Natural killer cell (primary cell): ENCODE measurements at places on chromosomes 3 and 15. TPM values are rescaled to one million over a fixed set of nuclear protein-coding genes. Genes with fewer than 3 reads are reported as not detected.
A peak's percentile ranks its signal among the peaks of the same experiment; 100 is the strongest.

The ST8SIA2 gene
- not detected for total RNA-seq

DNA sequence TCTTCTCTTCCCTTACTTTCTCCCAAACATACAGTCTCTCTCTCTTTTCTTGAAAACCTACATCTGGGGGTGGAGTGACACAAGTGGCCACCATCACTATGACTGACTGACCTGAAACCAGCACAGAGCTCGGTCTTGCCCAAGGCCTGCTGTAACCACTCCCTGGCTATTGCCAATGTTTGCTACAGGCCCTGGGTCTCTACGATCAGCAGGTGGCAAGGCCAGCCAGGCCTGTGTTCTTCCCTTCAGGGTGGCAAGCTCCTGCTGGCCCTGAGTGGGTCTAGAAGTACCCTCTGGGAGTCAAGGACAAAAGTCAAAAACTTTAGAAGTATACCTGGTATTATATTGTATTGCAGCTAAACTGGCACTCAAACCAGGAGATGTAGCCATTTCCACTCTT, 140.9 kb upstream of the TGFBR2 start:
- H3K4me1 ChIP-seq: no peaks in the 10 kb centered on the region
- no peaks in the 10 kb centered on the region for H3K36me3 ChIP-seq
- no peak overlapping the region for H3K27ac ChIP-seq
- no peak overlapping the region for H3K4me3 ChIP-seq

DNA sequence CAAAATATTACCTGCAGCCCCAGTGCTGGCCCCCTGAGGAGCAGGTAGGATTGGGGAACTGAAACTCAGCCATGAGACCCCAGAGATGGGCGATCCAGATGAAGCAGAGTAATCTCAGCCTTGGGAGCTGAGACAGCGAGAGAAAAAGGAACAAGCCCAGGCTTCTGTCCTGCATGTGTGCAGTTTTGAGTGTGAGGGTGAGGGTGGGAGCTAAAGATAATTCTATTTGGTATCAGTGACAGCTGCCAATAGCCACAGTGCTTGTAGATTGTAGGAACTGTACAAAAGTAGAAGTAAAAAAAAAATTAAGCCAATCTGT, 5.9 kb downstream of the ATP8B4 start:
- peak overlapping the region; percentile 34 for H3K27ac ChIP-seq
- H3K27me3 ChIP-seq: no peaks in the 10 kb centered on the region
- DNase-seq: no peak
- peaks cover 68% of the 10 kb centered on the region for H3K4me1 ChIP-seq

GRCh38 chr3:43153216-43154083, 47.6 kb upstream of the POMGNT2 start:
- DNase-seq: no peak
- H3K36me3 ChIP-seq: no peaks in the 10 kb centered on the region
- no peak overlapping the region for H3K4me3 ChIP-seq
- no peaks in the 10 kb centered on the region for H3K4me1 ChIP-seq

The ABHD6 gene
- total RNA-seq: 9.3 TPM

The HRG gene
- not detected for total RNA-seq
